ENCODE measurements at places on chromosomes 7 and 10.
A peak's percentile ranks its signal among the peaks of the same experiment; 100 is the strongest.

DNA sequence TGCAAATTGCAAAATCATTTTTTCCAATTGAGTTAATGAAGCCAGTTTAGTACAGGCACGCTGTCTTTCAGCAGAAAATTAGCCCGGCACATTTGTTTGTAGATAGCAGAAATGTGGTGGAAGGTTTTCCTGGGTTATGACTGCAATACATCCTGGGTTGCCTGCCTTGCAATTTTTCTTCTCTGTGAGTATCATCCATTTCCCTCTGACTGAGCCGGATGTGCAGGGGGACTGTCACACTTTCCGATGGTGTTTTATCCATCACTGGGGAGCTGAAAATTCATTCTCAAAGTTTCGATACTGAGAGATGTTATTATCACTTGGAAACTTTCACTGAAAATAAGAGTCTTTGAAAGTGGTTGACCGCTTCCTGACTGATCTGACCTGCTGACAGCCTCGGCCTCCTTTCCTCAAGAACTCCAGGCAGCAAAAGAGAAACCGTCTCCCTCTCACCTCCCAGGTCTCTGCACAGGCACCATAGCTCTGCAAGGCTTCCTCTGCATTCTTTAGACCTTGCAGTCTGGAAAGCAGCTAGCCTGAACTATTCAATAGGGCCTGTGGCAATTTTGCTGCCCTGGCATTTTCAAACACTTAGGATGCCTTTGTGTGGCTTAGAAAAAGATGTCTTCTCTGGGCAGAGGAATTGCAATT, 320.8 kb upstream of the NRP1 start:
- DNase-seq = no peak

GRCh38 chr10:132452216-132452650, 55.2 kb downstream of the PWWP2B start:
- no peak for DNase-seq

DNA sequence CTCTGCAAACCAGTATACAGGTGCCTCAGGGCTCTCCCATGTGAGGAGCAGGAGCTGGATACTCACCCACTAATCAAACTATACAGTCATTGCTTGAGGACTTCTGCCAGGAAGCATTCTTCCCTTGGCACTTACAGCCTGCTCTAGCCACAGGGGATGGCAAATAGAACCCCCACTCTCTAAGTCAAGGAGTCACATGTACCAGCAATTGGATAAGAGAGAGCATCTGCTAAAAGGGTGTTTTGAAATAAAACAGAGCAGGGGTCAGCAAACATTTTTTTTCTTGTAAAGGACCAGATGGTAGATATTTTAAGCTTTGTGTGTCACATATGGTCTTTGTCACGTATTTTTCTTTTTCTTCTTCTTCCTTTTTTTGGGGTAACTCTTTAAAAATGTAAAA, 865.2 kb upstream of the GHITM start:
- DNase-seq = no peak

GRCh38 chr10:89518876-89519842, 16.2 kb downstream of the SLC16A12 start:
- DNase-seq = no peak

DNA sequence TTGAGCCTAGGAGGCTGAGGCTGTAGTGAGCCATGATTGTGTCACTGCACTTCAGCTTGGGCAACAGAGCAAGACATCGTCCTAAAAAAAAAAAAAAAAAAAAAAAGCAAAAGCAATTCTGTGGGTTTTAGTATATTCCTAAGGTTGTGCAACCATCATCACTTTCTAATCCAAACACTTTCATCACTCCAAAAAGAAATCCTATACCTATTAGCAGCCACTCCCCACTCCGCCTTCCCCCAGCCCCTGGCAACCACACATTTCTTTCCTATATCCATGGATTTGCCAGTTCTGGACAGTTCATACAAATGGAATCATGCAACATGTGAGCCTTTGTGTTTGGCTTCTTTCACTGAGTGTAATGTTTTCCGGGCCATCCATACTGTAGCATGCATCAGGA, 20.4 kb downstream of the ZAN start:
- no peak for DNase-seq

DNA sequence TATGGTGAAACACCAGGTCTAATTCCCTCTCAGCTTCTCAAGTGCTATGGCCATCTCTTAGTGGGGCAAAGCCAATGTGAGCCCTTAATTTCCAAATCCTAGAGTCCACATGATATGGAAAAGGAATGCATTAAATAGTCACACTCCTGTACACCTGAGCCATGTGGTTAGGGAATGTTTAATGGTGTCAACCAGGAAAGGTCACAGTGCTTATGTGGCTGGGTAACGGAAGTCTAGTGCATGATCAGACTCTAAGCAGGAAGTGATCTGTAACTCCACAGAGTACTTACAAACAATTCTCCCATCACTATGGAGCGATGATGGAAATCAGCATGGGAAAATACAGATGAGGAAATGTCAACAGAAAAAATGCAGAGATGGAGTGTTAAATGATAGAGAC, 148.8 kb downstream of the MAGI2 start:
- no peak for DNase-seq

- DNase-seq = no peak
Observed at GRCh38 chr7:122290476-122290875, 14.1 kb downstream of the FEZF1 start.

GRCh38 chr10:130018730-130019185, 54.7 kb upstream of the EBF3 start:
- peak; percentile 5 for DNase-seq

- DNase-seq = no peak
Observed at GRCh38 chr10:6916601-6917000, 336.5 kb upstream of the PRKCQ start.

DNA sequence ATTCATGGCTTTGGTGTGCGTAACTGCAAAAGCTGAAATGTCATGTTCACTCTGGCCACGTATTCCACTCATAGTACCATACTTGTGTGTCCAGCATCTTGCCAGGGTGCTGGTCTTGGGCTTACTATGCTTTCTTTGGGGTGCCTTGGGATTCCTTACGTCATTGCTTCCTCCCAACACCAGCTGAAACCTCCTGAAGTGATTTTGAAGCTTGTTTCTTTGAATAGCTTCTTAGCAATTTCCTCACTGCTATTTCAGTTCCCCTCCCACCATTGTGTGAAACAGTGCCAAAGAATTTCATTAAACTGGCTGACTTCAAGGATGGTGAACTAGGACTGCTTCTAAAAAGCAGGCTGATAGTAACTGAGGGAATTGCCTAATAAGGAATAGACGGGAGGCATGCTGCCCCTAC, 36.9 kb downstream of the ENTPD1 start:
- no peak for DNase-seq

DNA sequence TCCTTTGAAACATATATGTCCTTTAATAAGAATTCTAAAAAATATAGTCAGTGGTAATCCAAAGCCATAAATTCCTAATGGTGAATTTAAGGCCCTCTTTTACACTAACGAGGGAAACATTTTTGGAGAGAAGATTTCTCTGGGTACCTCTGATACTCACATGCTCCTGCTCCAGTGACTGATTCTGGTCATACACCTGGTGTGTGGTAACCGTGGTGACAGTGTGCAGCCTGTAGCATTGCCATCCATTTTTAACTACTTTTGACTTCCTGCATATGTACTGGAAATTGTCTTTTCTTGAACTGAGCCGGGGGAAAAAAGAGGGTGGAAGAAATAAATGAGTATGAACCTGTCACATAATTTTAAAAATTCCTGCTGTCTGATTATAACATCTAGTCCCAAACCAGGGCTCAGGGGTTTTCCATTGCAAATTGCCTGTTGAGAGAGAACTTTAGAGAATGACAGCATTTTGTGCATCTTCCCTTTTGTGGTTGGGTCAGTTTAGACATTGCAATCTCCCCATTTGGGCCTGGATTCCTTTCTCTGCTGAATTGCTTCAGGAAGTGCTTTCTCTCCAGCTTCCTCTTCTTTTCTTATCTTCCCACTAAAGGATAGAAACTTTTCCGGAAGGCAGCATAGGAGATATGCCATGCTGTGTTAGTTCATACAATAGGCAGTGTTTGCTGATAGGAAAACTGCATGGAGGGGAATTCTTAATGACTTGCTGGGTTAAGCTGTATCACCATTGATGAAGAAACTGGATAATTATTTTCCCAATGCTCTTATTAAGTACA, 125.5 kb downstream of the GRM3 start:
- no peak for DNase-seq

- no peak for DNase-seq
Observed at GRCh38 chr7:44311561-44312495, 13.6 kb downstream of the CAMK2B start.

GRCh38 chr7:140153666-140154161, 23.1 kb downstream of the KDM7A start:
- DNase-seq = no peak

DNA sequence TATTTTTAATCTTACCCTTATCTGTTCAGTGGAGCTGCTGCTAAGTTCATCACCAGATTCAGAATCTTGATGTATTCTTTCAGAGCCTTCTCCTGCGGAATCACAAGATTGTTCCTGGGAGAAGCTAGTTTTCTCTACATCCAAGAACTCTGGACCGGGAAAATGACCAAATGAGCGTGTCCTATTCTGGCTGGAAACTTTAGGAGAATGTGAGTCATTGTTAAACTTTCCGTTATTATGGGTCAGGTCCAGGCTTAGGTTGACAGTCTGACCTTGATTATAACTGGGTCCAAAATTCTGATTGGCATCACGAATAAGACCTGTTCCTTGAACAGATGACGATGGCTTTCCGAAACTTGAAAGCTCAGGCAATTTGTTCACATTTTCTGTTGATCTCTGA, 20.5 kb downstream of the ARHGAP12 start:
- no peak for DNase-seq

- peak; percentile 77 for DNase-seq
Observed at GRCh38 chr7:43906331-43907010, at the start of gene URGCP. Gene URGCP, minus strand, starts transcription at chr7:43906596. Its CDS starts 21 bp downstream, at chr7:43906575.

- no peak for DNase-seq
Observed at GRCh38 chr10:103696411-103697145, 158.8 kb downstream of the SH3PXD2A start.

DNA sequence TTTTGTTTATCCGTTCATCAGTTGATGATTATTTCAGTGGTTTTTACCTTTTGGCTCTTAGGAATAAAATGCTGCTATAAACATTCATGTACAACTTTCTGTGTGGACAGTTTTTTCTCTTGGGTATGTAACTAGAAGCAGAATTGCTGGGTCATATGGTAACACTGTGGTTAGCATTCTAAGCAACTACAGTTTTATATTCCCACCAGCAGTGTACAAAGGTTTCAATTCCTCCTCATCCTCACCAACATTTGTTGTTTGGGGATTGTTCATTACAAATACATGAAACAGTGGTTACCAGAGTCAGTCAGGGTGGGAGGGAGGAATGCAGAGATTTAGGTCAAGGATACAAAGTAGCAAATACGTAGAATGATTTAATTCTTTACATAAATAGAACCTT, 97.0 kb downstream of the NPSR1 start:
- no peak for DNase-seq

GRCh38 chr10:72449941-72450441, 95.3 kb upstream of the DNAJB12 start:
- no peak for DNase-seq

- DNase-seq = no peak
Observed at GRCh38 chr7:30321882-30322192, 37.4 kb downstream of the ZNRF2 start.

- no peak for DNase-seq
Observed at GRCh38 chr7:45105588-45106188, 5.8 kb downstream of the TBRG4 start.

DNA sequence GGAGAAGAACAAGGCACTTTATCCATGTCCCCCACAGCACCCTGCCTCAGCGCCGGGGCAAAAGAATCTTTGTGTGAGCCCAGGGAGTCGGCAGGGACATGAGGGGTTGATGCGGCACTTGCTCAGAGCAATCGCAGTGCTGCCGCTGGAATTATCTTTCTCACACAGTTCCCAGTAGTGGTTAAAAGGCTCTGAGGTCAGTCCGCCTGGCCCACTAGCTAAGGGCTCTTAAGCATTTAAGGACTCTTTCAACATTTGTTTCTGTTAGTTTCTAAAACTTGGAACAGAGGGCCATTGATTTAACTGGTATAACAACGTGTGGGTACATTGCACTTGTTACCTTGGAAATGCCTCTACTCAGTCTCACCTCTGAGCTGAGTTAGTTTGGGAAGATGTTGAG, 208.0 kb upstream of the C7orf33 start:
- no peak for DNase-seq

- no peak for DNase-seq
Observed at GRCh38 chr7:92691578-92691977, 101.4 kb upstream of the FAM133B start.

DNA sequence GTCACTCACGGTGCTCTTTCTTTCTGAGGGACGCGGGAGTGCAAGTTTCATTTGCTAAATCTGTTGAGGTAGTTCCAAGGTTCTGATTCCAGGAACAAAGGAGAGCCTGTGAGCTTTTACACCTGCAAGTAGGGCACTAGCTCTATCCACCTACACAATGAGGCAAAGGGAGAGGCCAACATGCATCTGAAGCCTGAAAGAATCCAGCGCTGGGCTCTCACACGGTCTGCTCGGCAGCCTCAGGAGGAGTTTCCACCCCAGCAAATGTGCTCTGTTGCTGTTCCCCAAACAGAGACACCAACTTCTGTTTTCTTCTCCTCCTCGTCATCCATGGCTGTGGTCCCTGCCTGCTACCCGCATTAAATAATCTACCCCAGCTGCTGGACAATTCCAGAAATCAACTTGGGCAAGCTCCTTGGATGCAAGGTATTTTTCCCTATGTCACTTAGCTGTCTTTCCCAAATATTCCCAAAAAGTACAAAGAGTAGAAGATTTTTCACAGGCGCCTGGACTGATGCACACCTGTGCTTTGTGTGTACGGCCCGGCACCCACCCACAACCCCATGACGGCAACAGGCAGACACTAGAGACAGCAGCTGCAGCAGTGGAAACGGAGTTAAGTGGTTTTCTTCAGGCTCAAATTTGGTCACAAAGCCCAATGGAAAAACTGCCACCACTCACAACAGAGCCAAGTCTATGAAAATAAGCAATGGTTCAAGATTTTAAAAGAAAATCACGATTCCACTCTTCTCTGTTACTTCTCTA, 176.8 kb downstream of the ZMYND11 start:
- no peak for DNase-seq

DNA sequence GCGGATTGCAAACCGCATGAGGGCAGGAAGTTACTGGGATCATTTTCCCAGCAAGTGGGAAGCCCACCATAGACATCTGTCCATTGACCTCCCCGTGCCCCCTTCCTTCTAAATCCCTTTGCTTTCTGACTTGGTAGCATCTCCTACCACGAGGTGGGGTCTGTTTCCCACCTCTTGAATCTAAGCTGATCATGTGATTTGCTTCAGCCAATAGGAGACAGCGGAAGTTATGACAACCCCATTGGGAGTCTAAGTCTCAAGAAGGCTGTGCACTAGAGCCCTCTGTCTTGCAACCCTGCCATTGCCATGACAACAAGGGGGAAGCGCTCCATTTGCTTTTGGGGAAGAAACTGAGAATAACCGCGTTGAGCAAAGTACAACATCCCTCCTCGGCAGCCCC, 39.2 kb upstream of the CARD11 start:
- no peak for DNase-seq

DNA sequence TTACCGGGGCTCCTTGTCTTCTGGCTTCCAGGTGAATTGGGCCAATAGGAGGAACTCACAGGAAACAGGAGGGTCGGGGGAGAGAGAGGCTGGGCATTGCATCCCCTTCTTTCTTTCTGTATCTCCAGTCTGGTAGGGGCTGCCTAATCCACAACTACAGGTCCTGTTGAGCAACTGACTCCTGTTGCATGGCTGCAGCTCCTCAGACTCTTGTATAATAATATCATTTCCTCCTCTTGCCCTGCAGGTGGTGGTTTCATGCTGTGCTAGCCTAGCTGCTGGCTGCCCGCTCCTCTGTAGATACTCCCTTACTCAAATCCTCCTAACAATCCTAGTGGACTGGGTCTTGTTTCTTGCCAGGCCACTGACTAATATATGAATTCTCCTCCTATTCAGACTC, 276.5 kb upstream of the SMIM30 start:
- DNase-seq = no peak

Measured in right forelimb (tissue), 1 donor.